Mammary epithelial cell (primary cell): ENCODE measurements at places on chromosomes 4 and X. TPM values are rescaled to one million over a fixed set of nuclear protein-coding genes. Genes with fewer than 3 reads are reported as not detected.

Gene SAGE1
- polyA plus RNA-seq: not detected

DNA sequence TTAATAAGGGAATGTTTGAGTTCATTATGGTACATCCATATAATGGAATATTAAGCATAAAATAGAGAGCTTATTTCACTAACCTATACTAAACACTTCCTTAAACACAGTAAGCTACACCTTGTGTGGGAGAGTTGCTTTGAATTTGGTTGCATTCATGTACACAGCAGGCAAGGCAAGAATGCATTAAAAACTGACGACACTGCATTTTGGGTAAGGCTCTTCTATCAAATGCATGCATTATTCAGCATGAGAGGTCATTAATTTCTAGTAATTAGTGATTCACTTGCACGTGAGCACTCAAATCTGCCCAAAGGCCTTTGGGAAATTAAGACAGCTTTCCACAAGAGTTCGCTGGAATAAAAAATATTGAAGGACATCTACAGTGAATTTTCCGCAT is 8.8 kb upstream of the C1GALT1C1 start:
- no peak for DNase-seq

- DNase-seq: peak; percentile 56
These were observed 619.4 kb upstream of the SPANXN1 start for GRCh38 chrX:144627947-144628346.

- no peak for DNase-seq
These were observed 1231.3 kb upstream of the PRKX start for GRCh38 chrX:4944767-4945166.

DNA sequence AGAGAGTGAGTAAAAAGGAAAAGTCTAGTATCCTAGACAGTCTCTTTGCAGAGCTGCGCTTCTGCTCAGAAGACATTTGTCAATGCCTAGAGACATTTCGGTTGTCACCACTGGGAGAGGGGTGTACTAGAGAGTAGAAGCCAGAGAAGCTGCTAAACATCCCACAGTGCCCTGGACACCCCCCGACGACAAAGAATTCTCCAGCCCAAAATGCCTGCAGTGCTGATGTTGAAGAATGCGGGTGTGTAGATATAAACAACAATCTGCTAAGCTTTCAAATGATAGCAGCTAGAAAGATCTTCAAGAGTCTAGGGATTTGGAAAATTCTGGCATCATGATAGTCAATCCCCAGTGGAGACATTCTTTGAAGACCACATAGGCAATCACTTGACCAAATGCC is 90.1 kb downstream of the PALLD start:
- DNase-seq: no peak

- peak; percentile 30 for DNase-seq
These were observed 590 bp downstream of the GABRA2 start for GRCh38 chr4:46389301-46389775.

- DNase-seq: no peak
These were observed 89.4 kb downstream of the GABRB1 start for GRCh38 chr4:47120783-47121182.
